Kidney capillary endothelial cell (primary cell): ENCODE measurements at places on chromosomes 5 and 9.

DNA sequence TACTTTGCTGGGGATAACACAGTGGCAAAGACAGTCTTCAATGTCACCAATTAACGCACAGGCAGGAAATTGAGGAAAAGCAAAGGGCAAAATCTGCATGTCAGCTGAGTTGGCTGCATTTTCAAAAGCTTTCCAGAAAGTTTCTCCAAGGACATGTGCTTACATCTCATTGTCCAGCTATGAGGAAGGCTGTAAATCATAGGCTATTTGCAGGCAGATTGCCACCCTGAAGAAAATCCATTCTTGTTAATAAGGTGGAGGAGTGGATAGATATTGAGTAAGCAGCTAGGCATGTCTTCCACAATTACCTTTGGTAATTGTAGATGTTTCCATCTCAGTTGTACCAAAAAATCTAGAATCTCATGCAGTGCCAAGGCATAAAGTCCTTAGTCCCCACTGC is 278.0 kb upstream of the NUDT12 start:
- DNase-seq = no peak

- no peak for DNase-seq
These were observed 529.7 kb upstream of the ZNF608 start for GRCh38 chr5:125276096-125276495.

DNA sequence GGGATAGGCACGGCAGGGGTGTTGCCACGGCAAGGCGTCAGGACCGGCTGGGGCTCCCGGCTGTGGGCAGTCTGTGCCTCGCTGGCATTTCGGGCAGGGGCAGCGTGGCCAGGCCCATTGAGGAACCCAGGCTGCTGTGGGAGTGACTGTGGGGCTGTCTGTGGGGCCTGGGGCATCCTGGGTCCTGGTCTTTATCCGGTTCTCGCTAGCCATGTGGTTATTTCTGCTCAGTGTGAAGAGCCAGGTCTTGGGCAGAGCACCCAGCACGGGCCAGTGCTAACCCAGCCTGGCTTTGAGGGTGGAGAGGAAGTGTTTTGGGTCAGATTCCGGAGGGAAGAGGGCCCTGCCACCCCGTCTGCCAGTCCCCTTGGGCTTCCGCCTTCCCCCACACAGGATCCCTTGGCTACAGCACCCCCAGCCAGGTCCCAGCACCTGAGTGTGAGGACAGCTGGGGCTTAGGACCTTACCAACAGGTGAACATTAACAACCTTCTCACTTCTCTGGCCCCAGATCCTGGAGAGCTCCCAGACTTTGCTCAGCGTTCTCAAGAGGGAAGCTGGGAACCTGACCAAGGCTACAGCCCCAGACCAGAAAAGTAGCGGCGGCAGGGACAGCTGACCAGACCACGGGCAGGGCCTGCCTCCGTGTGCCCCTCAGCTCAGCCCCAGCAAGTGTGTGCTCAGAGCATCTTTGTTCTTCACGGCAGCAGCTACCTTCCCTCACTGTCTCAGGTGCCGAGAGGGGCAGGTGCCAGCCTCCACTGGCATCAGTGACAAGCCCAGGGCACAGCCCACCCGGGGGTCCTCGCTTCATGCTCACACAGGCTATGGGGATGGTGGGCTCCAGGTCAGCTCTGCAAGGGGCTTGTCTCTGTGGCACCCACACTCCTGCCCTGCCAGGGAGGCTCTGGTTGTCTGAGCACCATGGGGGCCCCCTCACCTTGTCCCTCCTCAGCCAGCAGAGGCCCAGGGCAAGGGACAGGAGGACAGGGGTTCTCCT is 1.1 kb downstream of the SSNA1 start:
- no peak for DNase-seq

DNA sequence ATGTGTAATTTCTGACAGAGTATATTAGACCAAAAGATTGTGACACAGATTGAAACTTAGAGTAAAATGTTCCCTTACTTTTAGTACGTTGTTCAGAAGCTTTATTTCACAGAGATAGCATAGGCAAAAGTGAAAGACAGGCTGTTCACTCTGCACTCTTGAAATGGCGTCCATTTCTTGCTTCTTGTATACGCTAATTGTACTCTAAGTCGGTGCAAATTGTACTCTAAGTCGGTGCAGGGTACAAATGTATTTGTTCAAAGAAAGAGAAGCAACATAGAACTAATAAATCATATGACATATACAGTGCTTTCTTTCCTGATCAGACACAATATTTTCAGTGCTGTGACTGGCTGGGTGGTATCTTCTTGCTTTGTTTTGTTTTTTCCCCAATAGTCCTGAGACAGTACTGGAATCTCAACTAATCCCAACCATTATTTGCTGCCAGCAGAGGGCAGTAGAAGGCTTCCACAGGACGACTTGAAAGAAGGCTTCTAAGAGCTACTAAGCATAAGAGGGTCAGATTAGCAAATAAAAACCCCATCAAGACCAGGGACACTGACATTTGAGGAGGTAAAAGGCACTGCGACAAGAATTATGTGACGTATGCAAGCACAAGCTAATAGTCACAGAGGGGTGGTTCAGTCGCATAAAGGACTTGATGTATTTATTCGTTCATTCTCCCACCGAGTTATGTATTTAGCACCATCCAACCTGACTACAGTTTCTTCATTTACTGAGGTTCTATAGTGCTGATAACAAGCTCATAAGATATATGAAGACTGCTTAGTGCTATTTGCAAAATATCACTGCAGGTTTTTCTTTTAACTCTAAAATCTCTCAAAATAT is 831.8 kb downstream of the TAF11L14 start:
- DNase-seq = peak; percentile 56

GRCh38 chr9:27282269-27282668 is 14.7 kb downstream of the EQTN start:
- DNase-seq = no peak

- no peak for DNase-seq
These were observed 274.2 kb upstream of the CCNH start for GRCh38 chr5:87686975-87687374.

DNA sequence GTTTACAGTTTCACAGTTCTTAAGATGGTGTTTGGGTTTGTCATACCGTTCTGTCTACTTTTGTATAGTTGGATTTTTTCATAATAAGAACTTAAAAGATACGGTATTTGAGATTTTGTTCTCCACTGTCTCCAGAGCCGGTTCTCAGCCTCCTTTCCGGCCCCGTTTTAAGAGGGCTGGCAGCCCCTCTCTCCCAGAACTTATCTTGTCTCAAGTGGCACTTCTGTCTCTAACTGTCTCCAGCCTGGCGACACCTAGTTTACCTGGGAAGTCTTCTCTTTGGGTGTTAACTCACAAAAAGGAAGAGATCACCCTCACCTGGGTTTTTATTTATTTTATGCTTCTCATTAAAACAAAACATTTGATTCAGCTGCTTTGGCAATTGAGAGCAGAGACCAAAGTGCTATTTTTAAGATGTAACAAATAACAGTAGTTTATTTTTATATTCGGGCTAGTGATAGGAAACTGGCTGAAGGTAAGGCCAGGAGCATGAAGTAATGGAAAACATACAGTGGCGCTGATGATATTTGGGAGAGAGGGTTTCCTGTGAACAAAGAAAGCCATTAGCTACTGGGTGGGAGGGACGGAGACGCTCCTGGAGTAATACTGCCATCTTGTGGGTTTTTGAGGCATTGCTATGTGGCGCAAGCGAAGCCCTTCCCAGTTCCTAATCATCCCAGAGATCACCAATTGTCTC is 48.3 kb downstream of the ACER2 start:
- peak; percentile 70 for DNase-seq

GRCh38 chr9:95182854-95183563 is 134.5 kb downstream of the FANCC start:
- DNase-seq = no peak

- no peak for DNase-seq
These were observed 1.8 kb upstream of the ACTL7B start for GRCh38 chr9:108857572-108857971.

DNA sequence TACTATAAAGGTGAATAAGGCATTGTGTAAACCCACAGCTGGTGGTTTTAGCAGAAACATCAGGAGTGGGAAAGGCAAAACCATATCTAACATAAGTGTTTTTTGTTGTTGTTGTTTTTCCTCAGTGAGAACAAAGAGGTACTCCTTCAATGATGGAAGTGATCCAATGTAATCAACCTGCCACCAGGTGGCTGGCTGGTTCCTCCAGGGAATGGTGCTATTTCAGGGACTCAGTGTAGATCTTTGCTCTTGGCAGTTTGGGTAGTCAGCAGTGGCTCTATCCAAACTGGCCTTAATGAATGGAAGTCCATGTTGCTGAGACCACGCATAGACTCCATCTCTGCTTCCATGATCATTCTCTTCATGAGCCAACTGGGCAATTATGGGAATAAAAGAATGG is 10.8 kb downstream of the DMRTA1 start:
- DNase-seq = no peak

- no peak for DNase-seq
These were observed 138.8 kb downstream of the PIK3R1 start for GRCh38 chr5:68354315-68354714.

DNA sequence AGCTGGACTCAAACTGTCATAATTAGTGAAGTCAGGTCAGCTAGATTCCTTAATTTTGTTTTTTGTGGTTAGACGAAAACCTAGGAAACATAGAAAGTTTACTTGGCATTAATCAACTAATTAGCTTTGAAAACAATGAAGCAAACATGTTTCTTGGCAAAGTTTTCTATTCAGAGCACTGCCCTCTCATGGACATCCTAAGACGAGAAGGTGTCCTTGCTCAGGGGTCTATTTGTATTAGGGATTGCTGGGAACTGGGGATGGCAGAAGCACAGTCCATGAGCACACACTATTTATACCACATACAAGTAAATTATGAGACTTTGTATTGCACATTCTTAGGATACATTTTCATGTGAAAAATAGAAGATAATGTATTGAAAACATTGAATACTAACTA is 49.7 kb downstream of the POC5 start:
- no peak for DNase-seq

- no peak for DNase-seq
These were observed 22.2 kb downstream of the ELL2 start for GRCh38 chr5:95939465-95939864.

GRCh38 chr5:132947671-132948070 is 15.8 kb downstream of the AFF4 start:
- DNase-seq = peak; percentile 72

DNA sequence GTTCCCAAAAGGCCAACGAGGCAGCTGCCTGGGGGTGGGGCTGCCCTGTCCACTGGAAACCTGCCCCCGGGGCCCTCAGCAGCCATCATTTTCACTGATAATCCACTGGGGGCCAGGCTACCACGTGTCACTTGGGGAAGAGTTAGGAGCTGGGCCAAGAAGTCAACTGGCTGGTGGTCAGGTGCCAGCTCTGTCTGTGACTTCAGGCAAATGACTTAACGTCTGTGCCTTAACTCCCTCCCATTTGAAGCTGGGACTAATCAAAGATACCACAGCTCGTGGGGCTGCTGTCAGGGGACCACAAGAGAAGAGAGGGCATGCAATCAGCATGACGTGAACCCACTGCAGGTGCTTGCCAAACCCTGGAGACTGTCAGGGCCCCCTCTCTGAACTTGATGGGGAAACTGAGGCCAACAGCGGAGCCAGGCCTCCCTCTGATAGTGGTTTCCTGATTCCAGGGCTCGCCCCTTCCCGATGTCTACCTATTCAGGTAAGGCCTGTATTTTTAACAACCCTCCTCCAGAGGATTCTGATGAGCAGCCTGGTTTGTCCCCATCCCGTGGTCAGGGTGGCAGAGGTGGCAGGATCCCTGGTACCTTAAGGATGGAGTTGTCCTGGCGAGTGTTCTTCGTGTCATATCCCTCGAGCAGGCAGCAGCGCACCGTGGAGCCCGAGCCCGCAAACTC is 12.3 kb upstream of the DPM2 start:
- no peak for DNase-seq

DNA sequence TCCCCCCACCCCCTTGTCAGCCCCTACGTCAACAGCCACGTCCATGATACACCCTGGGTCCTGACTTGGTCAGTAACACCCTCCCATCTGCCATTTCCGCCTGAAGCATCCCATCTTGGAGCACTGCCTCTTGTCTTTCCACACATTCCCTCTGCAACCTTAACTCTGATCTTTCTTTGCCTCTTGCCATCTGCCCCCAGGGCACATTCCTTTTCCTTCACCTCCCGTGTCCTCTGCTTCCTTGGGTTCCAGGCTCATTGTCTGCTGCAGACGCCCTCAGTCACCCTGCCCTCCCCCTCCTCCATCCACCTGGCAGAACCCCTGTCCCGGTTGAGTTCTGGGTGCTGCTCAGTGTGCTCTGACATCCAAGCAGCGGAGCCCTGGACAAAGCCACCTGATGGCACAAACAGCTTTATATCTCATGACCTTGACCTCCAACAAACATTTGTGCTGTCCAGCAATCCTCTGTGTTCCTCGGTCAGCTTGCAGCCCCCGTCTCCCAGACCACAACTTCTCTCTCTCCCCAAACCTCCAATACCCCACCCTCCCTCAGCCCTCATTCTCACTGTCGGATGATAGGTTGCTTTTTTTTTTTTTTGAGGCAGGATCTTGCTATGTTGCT is 97.7 kb upstream of the IER5L start:
- DNase-seq = no peak

DNA sequence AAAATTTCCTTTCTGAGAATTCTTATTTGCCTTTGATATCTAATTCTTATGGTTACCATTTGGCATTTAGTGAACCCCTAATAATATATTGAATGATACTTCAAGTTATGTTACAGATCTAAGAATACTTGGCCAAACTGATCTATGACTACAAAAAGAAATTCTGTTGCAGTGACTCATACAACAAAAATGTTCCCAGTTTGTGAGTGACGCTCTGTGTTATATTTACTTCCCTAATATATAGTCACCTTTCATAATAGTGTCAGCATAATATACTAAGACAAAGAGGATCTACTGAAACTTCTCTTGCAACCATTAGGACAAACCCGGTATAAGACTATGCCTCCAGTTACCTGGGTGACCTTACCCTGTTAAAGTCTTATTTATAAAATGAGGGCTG is 216.9 kb upstream of the TLX3 start:
- DNase-seq = peak; percentile 78

DNA sequence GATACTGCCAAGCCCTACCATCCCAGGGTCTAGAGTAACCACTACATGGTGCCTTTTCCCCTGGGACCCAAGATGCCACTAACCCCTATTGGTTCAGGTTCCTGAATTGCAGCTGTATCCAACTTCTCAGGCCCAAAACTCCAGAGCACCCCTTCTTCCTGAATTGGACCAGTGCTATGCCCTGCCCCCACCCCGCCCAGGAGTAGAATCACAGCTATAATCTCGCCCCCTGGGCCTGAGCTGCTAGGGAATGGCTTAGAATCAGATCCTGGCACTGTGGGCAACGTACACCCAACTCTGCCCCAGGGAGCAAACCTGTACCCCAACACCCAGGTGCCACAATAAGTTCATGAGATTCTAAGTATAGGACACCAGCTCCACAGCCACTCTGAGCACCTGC is 206.3 kb downstream of the CACNA1B start:
- no peak for DNase-seq

DNA sequence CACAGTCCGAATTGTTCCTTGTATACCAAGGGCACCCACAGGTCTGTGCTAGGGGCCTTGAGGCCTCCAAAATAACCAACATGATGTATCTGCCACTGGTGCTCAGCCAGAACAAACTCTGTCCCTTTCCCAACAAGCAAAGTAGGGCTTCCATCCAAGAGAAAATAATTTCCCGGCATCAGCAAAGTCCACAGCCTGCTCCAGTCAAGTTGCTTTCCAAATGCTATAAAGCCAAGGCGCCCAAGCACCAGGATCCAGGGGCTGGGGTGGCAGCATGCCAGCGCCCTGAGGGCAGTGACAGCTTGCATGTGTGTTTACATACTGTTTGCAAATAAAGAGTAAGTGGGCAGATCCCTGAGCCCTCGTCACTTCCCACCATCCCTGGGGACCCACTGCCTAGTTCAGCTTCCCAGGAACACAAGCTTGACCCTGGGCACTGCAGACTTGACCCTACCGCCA is 155.9 kb downstream of the ERCC6L2 start:
- DNase-seq = no peak
